ENCODE measurements at places on chromosomes 16 and 17.
A peak's percentile ranks its signal among the peaks of the same experiment; 100 is the strongest.

DNA sequence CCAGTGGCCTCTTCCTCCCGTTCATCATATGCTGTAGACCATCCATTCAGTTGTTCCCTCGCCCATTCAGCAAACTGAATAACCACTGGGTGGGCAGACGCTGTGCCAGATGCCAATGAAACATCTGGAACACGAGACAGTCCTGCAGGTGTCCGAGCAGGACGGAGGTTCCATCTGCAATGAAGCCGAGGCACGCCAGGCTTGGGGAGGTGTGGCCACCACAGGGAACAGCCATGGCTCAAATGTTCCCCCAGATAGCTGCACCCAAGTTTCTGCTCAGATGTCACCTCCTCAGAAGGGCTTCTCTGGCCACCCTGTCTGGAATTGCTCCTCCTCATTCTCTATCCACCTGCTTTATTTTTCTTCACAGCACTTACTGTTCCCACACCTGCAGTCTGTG lies 30.5 kb downstream of the UBE2O start:
- no peak for DNase-seq

- no peak for DNase-seq
Observed at GRCh38 chr16:4101421-4102219, 14.6 kb downstream of the ADCY9 start.

GRCh38 chr17:2180768-2181167 lies 122.8 kb downstream of the SMG6 start:
- no peak for DNase-seq

GRCh38 chr16:11484691-11485258 lies 101.9 kb downstream of the LITAF start:
- DNase-seq, result no peak

- DNase-seq, result no peak
Observed at GRCh38 chr17:43615330-43616028, 46.2 kb downstream of the MEOX1 start.

DNA sequence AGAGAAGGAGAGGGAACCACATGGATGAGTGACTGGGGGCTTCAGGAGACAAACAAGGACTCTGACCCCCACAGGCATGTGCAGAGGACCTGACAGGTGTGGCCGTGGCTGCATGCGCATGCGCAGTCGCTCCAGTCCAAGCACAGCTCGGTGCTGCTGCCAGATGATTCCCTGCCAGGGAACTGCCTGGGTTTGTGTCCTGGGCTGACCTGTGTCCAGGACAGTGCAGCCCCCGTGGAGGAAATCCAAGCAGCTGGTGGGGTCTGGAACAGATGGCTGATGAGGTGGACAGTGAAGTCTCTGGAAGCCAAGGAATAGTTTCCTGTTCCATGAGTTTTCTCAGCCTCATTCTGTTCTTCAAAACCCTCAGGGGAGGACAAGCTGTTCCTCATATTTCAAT lies 27.3 kb downstream of the LASP1 start:
- peak; percentile 35 for DNase-seq

GRCh38 chr16:2205967-2206313 lies 686 bp downstream of the MLST8 start:
- no peak for DNase-seq

DNA sequence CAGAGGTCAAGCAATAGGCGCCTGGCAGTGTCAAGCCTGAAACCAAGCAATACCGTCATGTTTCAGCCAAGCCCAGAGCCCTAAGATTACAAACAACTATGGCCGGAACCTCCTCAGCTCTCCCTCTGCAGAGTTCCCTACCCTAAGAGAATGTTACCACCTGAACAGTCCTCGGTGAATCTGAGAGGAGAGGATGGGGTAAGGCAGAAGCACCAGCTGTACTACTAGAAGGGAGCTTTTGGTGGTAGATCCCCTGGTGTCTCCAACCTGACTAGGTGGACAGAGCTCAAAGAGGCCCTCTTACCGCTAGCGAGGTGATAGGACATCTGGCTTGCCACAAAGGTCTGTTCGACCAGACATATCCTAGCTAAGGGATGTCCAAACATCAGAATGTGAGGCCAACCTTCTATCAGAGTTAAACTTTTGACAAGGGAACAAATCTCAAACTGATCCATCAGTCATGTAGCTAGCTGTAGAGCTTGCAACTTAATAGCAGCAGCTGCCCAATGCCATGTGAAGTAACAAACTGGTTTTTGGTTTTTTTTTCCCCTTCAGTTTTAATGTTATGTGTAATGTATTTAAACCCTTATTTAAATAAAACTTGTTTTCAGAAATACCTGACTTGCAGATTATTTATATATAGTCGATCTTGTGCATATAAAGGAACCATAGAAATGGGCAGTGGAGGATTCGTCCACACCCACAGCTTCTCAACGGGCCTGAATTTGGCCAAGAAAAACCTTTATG lies 2.5 kb downstream of the EIF1 start:
- DNase-seq, result no peak

DNA sequence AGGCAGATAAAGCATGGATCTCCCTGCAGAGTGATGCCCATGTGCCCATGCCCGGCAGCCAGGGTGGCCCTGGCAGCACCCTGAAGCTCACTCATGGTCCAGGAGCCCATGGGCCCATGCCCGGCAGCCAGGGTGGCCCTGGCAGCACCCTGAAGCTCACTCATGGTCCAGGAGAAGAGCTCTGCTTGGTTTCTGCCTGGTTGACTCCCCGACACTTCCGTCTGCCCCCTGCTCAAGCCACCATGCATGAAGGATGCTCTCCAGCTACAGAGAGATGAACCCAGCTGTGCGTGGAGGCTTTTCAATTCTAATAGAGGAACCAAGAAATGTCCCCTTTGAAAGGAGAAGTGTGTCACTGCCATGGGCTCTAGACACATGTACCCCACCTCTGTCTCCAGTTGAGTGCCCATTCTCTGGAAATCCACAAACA lies 8.7 kb downstream of the CCL17 start:
- no peak for DNase-seq

- no peak for DNase-seq
Observed at GRCh38 chr16:16188827-16189226, 34.5 kb downstream of the ABCC6 start.

DNA sequence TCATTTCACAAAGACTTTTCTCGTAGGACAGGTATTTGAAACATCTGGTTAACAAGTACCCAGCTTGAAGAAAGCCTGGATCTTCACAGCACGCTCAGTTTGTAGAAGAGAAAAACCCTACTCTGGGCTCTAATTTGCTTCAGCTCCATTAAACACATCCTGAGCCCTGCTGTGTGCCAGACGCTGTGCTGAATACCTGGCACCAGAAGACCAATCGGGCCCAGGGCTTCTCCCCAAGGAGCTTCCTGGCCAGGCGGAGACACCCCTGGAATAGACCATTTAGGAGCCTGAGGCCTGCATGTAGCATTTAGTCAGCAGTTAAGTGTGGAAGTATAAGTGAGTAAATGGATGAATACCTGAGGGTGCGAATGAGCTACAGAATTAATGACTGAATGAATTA lies 8.9 kb upstream of the ABAT start:
- DNase-seq, result no peak

DNA sequence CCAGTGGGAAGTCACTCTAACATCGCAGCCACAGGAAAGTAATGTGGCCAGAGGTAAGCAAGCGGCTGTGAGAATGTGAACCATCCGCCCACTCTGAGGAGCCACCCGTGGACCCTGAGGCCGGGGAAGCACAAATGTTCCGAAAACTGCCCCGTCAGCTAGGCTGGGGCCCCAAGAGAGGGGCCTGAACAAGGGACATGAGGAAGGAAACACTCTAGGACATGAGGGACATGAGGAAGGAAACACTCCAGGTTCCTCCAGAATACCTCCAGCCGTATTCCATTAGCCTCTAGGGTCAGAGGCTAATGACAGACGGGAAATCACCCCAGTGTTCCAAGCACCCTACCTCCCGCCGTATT lies 317 bp downstream of the TEFM start:
- DNase-seq, result no peak

DNA sequence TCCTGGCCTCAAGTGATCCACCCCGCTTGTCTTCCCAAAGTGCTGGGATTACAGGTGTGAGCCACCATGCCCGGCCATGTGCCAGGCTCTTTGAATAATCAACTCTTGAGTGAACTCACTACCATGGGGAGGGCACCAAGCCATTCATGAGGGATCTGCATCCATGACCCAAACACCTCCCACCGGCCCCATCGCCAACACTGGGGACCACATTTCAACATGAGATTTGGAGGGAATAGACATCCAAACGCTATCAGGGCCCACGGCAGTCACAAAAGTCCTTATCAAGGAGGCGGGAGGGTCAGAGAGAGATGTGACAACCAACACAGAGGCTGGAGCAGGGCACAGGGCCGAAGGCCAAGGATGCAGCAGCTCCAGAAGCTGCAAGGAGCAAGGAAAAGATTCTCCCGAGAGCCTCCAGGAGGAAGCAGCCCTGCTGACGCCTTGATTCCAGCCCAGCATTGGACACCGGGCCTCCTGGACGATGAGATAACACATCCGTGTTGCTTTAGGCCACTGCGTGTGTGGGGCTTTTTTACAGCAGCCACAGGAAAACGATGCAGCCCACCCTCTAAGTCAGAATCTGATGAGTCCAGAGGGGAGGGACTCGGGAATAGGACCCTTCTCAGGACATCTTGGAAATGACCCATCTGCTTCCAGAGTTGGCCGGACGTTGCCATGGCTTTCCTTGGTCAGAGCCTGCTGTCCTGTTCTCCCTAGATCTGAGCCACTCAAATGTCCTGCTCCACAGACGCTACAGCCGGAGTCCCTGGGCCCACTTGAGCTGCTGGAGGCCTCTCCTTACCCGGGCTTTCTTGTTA lies 47.3 kb upstream of the CMIP start:
- DNase-seq, result no peak
